ENCODE measurements at places on chromosomes 11 and 22. TPM values are rescaled to one million over a fixed set of nuclear protein-coding genes. Genes with fewer than 3 reads are reported as not detected.

- no peak for DNase-seq
These were observed 21.4 kb downstream of the KCNQ1OT1 start for GRCh38 chr11:2678396-2678795.

GRCh38 chr22:24751518-24751917 lies 23.0 kb downstream of the PIWIL3 start:
- no peak for DNase-seq

DNA sequence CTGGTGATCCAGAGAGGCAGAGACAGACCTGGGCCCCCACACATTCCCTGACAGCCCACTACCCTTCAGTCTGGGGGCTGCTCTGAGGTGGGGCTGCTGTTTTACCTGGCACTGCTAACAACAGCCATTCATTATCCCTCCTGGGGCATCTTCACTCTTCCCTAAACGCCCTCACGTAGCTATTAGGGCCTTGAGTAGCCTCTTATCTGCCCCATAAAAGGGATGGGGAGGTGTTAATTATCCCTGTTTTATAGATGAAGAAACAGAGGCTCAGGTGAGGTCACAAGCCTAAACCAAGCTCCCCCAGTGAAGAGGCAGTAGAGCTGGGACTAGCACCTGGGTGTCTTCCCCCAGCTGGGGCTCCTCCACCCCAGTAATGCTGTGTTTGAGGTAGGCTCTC lies 79.5 kb downstream of the KIAA1671 start:
- no peak for DNase-seq

DNA sequence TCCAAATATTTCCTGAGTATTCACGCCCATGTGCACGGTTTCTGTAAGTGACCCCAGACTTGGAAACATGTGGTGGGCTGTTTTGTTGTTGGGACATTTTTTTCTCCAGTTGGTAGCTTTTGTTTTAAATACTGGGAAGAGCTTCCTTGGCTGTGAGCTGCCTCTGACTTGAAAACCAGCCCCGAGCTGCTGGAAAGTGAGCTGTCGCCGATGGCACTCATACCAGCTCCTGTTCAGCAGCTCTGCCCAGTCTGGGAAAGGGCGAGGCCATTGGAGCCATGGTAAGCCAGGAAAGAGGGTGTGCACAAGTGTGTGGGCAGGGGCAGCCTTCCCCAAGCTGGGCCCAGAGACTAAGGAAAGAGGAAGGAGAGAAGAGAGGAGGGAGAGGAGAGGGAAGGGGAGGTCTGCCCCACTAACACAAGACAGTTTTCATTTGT lies 3.2 kb upstream of the FLI1 start:
- no peak for DNase-seq

DNA sequence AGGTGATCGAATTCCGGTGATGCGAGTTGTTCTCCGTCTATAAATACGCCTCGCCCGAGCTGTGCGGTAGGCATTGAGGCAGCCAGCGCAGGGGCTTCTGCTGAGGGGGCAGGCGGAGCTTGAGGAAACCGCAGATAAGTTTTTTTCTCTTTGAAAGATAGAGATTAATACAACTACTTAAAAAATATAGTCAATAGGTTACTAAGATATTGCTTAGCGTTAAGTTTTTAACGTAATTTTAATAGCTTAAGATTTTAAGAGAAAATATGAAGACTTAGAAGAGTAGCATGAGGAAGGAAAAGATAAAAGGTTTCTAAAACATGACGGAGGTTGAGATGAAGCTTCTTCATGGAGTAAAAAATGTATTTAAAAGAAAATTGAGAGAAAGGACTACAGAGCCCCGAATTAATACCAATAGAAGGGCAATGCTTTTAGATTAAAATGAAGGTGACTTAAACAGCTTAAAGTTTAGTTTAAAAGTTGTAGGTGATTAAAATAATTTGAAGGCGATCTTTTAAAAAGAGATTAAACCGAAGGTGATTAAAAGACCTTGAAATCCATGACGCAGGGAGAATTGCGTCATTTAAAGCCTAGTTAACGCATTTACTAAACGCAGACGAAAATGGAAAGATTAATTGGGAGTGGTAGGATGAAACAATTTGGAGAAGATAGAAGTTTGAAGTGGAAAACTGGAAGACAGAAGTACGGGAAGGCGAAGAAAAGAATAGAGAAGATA lies at the start of gene MALAT1:
Gene MALAT1 (plus strand): TSS at position 69 of the 736 bp plus-strand sequence.
- DNase-seq: no peak

GRCh38 chr22:19497245-19497644 lies 17.5 kb downstream of the CDC45 start:
- peak; percentile 39 for DNase-seq

DNA sequence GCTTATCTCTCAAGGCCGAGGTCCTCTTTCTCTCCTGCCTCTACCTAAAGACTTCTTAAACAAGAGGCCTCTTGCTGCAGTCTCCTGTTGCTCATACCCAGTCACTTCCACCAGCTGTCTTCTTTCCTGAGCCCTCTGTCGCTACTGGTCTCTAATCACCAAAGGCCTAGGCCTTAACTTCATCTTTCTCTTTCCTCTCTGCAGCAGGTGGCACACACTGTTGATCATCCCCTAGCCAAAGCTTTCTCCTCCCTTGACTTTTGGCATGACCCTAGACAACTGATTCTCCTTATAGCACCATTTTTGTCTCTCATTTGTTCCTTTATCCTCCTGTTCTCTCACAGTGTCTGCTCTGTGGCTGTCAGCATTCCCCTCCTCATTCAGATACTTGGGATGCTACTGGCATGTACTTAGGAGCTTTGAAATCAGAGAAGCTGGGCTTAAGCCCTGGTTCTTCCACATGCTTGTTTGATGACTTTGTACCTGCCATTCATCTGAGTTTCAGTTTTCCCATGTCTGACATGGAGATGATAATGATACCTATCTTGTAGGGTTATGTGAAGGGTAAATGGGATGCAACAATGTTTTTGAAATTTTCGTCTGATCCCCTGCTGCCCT lies 22.4 kb downstream of the ENDOD1 start:
- no peak for DNase-seq

DNA sequence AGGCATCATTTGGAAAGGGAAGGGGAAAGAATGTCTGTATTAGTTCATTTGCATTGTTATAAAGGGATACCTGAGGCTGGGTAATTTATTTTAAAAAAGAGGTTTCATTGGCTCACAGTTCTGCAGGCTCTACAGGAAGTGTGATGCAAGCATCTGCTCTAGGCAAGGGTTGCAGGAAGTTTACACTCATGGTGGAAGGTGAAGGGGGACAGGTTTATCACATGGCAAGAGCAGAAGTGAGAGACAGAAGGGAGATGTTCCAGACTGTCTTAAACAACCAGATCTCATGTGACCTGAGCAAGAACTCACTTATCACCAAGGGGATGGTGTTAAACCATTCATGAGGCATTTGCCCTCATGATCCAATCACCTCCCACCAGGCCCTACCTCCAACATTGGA lies 90.6 kb downstream of the CCDC83 start:
- DNase-seq: no peak

- no peak for DNase-seq
These were observed 18.5 kb upstream of the MPPED1 start for GRCh38 chr22:43393132-43393843.

DNA sequence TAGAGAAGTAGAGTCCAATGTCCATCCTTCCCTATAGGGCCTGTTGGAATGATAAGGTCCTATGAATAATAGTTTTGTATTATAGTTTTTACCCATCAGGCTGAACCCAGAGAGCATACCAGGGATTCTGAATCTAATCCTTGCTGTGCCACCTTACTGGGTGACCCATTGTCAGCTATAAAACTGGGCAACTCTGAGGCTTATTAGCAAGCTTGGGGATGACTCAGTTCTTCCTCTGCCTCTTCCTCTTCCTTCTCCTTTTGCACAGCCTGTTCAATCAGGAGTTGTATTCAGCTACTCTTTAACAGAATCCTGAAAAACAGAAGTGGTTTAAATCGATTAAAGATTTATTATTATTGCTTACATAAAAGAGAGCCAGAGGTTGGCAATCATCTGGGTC lies 8.9 kb downstream of the HEPHL1 start:
- DNase-seq: no peak

GRCh38 chr11:71452199-71453036 lies 585 bp upstream of the NADSYN1 start:
- DNase-seq: peak; percentile 39

DNA sequence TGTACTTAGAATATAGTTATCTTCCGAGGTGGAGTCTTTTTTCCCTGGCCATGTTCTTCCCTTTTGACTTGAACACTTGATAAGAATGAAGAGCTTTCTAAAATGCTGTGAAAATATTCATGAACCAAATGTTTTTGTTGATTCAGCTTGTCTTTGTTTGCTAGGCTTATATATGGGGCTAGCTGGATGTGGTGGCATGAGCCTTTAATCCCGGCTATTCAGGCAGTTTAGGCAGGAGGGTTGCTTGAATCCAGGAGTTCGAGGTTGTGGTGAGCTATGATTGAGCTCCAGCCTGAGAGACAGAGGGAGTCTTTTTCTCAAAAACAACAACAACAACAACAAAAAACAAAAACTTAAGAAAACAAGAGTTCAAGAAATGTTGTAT lies 23.1 kb downstream of the CBL start:
- no peak for DNase-seq

DNA sequence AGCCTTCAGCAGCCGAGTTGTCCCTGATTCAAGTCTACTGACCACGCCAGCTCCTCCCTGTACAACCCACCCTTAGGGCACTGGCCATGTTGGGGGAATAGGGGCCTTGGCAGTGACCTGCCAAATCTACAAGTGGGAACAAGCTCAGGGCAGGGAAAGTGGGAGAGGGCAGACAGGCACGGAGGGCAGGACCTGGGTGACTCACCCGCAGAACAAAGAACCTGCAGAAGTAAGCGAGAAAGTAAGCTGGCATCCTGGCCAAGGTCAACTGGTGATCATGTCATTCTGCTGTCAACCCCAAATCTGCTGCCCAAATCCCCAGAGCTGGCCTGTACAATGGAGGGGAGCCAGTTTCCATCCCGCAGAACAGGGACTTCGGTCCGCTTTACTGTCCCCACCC lies 7.9 kb upstream of the SCGB1A1 start:
- DNase-seq: no peak

- DNase-seq: no peak
These were observed at the start of gene TTC12 for GRCh38 chr11:113314389-113315301. TTC12 (plus strand) TSS chr11:113314583; CDS start chr11:113316258, 1,675 bp downstream.

- no peak for DNase-seq
These were observed 541 bp downstream of the MICAL2 start for GRCh38 chr11:12110714-12111548.

GRCh38 chr22:23083315-23084021 lies 13.1 kb downstream of the GNAZ start:
- DNase-seq: no peak

- DNase-seq: no peak
These were observed 804 bp upstream of the CREBZF start for GRCh38 chr11:85665733-85666132.

DNA sequence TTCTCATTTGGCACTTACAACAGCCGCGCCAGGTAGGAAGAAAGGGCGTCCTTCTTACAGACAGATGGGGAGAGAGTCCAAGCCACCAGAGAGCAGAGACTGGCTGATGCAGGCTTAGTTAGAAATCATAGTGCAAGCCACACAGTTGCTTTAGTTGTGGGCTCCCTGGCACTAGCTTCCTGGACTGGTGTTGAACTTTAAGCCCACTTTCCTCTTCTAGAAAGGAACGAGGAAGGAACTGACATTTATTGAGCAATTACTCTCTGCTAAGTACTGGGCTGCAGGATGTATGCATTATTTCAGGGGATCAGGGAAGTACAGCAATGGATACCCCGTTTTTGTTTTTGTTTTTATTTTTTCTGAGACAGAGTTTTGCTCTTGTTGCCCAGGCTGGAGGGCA lies 3.0 kb downstream of the BACE1 start:
- DNase-seq: no peak

- DNase-seq: no peak
These were observed 242.1 kb downstream of the NTM start for GRCh38 chr11:131612533-131612932.

GRCh38 chr11:91299980-91300379 lies 924.6 kb upstream of the FAT3 start:
- DNase-seq: no peak

GRCh38 chr11:19394525-19395016 lies 153.8 kb upstream of the E2F8 start:
- DNase-seq: no peak

Gene DUSP8
- total RNA-seq: 8.9 TPM

Gene GPR152
- total RNA-seq: not detected

Gene RGL4
- not detected for total RNA-seq

Gene OR52K1
- total RNA-seq: not detected

Gene PATE1
- total RNA-seq: not detected

Gene BLID
- total RNA-seq: 1.0 TPM

Gene CRYBB3
- total RNA-seq: 0.58 TPM

Gene CABP4
- total RNA-seq: 1.3 TPM

Measured in glomerular endothelial cell (primary cell).